ENCODE measurements at places on chromosomes 2 and 18. TPM values are rescaled to one million over a fixed set of nuclear protein-coding genes. Genes with fewer than 3 reads are reported as not detected.

- DNase-seq = no peak
These were observed 16.1 kb upstream of the MFSD2B start for GRCh38 chr2:23993736-23994269.

- no peak for DNase-seq
These were observed 135.5 kb upstream of the FANCL start for GRCh38 chr2:58376592-58376991.

DNA sequence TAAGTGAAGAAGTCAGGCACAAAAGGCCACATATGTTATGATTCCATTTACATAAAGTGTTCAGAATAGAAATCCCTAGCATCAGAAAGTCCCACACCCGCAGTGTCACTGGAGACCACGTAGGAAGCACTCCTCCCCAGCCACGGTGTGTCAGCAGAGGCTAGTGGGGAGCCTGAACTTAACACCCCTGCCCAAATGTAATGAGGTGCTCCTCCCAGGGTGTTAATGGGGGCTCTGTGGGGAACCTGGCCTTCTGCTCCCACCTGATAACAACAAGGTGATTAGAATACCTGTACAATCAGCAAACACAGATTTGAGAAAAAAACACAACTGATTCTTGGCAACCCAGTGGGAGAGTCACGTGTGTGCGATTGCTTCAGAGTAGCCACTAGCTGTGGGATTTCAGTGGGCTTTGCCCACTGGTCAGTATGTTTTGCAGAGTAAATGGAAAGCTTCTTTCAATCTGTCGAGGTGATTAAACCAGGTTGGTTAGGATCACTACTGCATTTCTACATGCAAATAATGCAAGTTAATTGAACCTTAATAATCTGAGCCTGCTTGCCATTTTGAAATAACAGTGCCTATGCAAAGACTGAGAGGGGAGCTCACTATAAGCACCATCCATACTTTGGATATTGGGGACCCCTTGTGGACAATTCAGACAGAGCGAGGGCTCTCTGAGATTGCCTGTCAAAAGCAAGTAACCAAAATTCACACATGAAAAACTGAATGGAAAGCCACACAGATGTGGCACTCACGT, 20.6 kb upstream of the ATRAID start:
- no peak for DNase-seq

DNA sequence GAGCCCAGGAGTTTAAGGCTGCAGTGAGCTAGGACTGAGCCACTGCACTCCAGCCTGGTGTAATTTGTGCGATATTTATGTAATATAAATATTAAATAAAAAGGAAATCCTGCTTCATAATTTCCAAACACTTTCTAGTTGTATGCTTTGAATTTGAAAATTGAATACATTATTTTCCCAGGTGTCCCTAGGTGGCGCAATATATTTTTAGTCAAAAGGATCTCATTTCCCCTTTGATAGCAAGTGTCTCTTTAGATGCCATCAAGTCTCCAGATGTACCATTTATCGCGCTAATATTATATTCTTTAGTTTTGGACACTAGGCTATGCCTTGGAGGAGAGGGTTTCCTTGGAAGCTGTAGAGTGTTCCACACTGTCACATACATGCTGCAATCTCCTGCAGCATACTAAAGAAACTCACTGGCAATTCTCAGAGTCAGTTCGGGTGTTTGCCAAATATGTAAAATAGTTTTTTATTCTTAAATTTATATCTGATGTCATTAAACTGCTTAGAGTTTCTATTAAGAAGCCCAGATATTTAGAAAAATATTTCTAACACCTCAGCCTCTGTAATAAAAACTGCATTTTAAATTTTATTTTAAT, 5.6 kb upstream of the WDR7 start:
- no peak for DNase-seq

DNA sequence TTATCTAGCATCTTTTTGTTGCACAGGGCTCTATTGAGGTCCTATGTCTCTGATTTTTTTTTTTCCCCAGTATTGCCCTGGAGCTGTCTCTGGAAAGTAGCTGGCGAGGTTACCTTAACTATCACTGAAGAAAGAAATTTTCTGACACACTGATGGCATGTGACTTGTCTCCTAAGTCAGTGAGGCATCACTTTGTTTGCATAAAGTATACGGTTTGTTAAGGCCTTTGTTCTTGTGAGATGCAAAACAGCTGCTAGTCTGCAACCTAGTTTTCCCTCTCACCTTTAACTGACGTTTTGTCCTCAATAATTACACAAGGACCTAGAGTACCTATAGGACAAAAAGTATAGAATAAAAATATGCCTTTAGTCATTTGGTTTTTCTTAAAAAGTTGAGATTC, 41.8 kb downstream of the UBXN4 start:
- no peak for DNase-seq

- peak; percentile 63 for DNase-seq
These were observed 84.1 kb downstream of the CTIF start for GRCh38 chr18:48622911-48623431.

GRCh38 chr2:60741576-60741975, 14.5 kb upstream of the PAPOLG start:
- no peak for DNase-seq

DNA sequence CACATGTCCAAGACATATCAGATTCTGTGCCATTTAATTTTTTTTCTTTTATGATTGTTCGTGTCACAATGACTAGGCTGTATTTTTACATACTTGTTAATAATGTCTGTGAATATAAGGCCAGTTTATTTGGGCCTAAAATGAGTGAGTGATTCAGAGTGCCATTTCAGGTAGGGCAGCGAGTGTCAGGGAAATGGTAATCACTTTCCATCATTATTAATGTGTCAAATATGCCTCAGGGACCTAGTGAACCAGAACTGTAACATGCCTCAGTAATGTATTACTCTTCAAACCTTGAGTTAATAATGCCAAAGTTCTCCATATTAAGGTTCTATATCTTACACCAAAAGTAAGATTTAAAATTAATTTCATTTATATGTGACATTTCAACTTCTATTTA, 8.6 kb downstream of the FAM171B start:
- DNase-seq = no peak

DNA sequence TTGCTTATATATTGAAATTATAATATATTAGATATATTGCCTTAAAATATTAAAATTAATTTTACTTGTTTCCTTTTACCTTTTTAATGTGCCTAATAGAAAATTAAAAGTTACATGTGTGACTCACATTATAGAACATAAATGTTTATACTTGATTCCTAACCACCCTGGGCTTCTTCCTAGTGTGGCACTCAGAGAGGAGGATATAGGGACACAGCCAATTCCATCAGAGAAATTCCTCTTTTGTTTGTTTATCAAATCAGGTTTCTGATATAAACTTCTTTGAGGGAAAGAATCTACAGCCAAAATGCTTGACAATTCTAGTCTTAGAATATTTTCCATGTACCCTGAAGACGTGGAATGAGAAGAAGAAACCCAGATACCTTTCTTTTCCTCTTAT, 348.9 kb upstream of the NRP2 start:
- no peak for DNase-seq

- no peak for DNase-seq
These were observed 322.1 kb downstream of the LRRTM1 start for GRCh38 chr2:79982445-79982844.

- no peak for DNase-seq
These were observed 98.3 kb downstream of the GRB14 start for GRCh38 chr2:164523009-164523408.

DNA sequence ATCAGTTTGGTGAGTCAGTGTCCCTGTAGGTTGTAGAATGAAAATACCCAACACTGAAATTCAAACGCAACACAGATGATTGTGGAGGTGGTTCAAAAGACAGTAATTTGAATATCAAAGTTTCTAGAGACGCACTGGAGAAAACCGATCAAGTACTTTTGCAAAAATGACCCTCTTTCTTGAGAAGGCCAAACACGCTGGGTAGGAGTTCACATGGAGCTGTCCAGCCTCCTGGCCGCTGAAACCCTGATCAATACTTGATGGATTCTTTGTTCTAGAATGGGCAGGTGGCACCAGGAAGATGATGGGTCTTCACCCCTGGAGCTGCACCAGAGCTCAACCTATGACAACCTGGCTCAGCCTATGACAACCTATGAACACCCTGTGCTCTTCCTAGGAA, 39.7 kb upstream of the UBE2F start:
- DNase-seq = no peak

DNA sequence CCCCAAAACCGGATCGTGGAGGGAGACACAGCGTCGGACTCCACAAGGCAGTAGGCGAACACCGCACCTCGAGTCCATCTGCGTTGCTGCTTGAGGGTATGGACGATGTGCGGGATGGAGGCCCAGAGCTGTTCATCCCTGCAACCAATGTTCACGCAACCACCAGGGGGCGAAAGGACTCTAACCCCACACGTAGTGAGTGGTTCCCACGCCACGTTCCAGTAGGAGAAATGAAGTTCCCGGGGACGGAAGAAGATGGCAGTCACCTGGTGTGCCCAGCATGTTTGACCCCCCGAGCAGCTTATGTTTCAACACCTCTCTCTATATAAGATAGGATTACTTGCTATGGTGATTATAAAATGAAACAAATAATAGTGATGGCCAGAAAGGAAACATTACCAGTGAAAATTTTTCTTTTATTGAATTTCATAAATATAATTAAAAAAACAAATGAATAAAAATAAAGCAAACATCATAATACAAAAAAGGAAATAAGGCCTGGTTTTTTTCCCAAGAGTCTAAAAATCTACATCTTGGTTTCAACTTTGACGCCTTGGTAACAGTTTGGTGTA, 184.3 kb downstream of the SH3BP4 start:
- no peak for DNase-seq

DNA sequence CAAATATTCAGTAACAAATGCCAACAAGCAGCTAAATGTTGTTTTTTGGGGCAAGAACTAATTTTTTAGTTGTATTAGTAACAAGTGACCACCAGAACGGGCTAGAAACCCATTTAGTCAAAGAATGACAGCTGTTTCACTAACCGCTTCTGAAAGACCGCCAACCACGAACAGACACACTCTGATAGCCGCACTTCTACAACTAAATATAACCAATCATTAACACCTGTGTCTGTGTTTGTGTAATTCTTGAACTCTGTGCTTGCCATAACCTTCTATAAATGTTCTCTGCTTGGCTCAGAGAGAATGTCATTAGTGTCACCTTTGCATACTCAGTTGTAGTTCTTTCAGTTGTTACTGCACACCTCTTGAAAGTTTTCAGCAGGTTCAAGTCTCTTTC, 526.3 kb upstream of the LRRTM1 start:
- no peak for DNase-seq

GRCh38 chr2:28206762-28207161, 185.9 kb upstream of the FOSL2 start:
- no peak for DNase-seq

GRCh38 chr18:46324087-46324955, 220.1 kb downstream of the HAUS1 start:
- no peak for DNase-seq

DNA sequence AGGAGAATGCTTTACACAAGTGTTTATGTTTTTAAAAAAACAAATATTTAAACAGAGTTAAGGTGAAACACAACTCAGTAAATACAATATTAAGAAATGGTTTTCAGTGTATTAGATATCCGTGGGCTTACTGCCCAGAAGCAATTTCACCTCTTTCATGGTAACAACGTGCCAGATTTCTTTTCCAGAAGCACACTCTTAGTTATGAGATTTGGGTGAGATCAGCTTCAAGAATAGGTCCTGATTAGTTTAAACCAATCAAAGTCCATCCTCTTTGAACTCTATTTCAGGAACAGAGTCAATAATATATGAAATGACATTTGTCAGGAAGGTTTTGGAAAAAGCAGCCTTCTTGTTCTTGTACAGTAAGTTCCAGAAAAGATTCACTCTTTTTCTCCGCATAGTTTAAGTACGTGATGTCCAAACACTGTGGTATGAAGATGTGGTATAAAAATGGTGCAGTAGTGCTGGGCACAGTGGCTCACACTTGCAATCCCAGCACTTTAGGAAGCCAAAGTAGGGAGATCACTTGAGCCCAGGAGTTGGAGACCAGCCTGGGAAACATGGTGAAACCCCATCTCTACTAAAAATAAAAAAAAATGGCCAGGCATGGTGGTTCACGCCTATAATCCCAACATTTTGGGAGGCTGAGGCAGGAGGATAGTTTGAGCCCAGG, 14.7 kb downstream of the USP34 start:
- DNase-seq = no peak

GRCh38 chr18:61475931-61476330, 142.7 kb downstream of the CDH20 start:
- DNase-seq = no peak

- DNase-seq = no peak
These were observed 27.1 kb downstream of the TSPYL6 start for GRCh38 chr2:54228945-54229344.

GRCh38 chr2:230012267-230012884, 56.3 kb downstream of the SLC16A14 start:
- no peak for DNase-seq

DNA sequence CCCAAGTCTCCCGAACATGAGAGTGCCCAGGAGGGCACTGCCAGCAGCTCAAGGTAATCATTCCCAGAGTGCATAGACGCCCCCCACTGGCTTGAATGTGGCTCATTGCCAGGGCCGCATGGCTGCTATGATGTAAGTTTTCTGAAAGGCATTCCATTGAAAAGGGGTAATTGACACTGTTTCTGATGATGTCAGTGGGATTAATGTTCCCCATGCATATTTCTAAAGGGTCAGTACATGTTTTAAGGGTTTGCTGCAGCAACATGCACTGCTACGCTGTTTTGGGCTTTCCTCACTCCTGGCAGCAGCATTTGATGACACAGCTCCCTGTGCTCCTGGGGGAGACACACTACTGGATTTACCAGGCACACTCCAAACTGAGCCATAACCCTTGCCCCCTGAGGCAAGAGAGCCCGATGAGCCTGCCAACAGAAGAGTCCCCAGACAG, 36.7 kb downstream of the KIAA2012 start:
- no peak for DNase-seq

DNA sequence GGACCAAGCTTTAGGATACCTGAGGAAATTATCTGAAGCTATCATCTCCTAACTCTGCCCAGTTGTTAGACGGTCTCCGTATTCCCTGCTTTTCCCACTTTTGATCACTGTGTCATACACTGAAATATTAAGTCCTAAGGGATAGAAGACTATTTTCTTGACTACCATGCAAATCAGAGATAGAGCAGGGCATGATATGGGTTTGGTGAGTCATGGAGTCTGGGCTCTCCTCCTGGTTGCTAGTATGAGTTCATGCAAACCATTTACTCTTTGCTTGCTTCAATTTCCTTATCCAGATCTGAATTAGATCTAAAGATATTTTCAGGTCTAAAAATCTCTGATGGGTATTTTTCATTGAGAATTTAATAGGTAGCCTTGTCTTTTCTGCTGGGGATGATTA, 55.0 kb downstream of the EHBP1 start:
- DNase-seq = no peak

The RAX gene
- not detected for total RNA-seq

The KCNE4 gene
- total RNA-seq = 8.0 TPM

The FAM124B gene
- 1.6 TPM for total RNA-seq

The CBLN2 gene
- total RNA-seq = not detected

The KCNIP3 gene
- 2.9 TPM for total RNA-seq

The TWIST2 gene
- 2.2 TPM for total RNA-seq

The FSIP2 gene
- total RNA-seq = 0.49 TPM

The GAD1 gene
- total RNA-seq = 1.4 TPM

The ACVR1C gene
- total RNA-seq = 0.43 TPM
